Stimulated activated CD4-positive, alpha-beta T cell treated with anti-CD3 and anti-CD28 coated beads, TNF-alpha, amount 100 ng/mL, for 1 hour (primary cell): ENCODE measurements at places on chromosomes 3 and 15.

DNA sequence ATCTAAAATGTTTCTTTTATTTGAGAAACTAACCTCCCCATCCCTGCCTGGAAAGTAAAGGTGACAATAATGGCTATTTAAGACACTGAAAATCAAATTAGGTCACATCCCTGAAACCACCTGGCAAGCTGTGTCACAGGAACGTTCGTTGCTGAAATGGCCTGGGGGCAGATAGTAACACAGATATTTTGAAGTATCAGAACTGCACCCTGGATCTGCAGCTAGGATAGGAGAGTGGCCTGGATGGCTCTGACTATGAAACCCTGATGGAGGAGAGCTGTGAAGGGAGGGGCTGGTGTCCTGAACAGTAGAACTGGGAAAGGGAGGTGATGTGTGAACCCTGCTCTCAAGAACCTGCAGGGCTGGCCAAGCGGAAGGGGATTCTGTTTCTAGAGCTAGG, 648.3 kb upstream of the CFAP20DC start:
- no peak for DNase-seq

GRCh38 chr3:86175593-86176444, 815.1 kb downstream of the VGLL3 start:
- no peak for DNase-seq

GRCh38 chr3:152123457-152123856, 145.3 kb upstream of the MBNL1 start:
- DNase-seq: no peak

GRCh38 chr15:80777137-80777536, 2.0 kb upstream of the CEMIP start:
- DNase-seq: no peak

DNA sequence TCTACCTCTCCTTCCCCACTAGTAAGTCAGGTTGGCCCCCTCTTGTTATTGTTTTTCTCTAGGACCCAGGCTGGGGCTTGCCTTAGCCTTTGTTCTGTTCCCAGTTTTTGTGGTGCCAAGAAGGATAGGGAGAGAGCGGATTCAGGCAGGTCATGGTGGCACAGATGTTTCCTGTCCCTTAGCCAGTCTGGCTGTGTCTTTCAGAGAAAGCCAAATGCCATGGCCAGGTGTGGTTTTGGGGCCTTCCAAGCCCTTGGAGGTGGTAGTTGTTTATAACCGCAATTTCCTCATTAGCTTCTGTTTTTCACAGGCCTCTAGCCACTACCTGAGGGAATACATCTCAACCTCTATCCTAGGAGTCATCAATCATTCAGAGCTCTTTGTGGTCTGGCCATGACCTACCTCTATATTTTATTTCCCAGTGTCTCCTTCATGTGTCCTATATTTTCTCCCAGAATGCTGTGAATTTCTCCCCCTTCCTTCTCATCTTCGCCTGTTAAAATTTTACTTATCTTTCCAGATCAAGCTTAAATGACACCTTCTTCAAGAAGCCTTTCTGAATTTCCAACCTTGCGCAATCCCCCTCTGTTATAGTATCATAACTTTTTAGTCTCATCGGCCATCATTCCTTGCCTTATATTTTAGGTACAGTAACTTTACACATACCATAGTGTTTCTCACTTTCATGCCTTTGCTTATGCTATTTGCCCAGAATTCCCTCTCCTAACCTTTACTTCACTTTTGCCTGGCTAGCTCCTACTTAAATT, 38.2 kb downstream of the TIMP4 start:
- no peak for DNase-seq

DNA sequence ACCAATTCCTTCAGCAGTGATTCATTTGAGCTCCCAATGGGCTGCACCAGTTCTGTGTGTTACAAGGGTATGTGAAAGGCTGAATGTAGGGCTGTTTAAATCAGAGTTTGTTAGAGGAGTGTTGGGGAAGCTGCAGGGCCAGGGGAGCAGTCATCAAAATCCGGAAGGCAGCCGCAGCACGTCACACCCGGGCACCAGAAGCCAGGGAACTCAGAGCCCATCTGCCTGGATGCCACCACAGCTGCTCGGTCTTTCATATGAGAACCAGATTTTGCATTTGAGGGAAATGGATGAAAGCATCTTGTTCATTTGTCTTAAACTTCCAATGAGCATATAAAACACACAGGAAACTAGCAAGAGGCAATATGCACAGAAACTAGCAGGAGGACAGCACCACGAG, 24.2 kb upstream of the NEO1 start:
- no peak for DNase-seq

DNA sequence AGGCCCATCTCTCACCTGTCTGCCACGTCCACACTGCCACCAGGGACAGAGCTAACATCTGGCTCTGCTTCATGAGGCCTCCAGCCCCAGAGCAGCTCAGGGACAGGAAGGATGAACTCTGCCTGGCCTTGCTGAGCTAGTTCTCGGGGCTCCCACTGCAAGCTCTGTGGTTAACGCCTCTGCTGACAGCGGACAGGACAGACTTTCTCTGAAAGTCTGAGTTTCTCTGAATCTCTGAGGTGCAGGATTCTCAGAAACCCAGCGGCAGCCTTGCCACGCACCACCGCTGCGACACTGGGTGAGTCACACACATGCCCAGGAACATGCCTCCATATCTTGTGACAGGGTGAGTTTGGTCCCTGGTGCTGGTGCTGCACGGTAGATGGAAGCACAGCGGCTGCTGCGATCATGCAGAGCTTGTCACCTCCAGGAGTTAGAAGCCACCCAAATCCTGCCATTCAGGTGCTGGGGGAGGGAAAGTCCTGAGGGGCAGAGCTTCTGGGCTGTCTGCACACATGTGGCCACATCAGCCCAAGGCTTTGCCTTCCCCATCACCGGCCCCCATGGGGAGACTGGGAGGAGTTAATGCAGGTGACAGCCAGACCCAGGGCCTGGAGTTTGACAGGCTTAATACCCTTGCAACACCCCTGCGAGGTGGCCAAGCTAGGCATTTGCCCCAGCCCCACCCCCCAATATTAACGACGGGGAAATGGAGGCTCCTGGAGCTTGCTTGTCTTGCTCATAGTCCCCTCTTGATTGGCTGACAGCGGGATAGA, 267.0 kb downstream of the PLCL2 start:
- DNase-seq: peak; percentile 53

GRCh38 chr15:40877694-40878093, 3.7 kb upstream of the RHOV start:
- no peak for DNase-seq

- no peak for DNase-seq
Observed at GRCh38 chr15:68309024-68309423, 31.5 kb downstream of the FEM1B start.

DNA sequence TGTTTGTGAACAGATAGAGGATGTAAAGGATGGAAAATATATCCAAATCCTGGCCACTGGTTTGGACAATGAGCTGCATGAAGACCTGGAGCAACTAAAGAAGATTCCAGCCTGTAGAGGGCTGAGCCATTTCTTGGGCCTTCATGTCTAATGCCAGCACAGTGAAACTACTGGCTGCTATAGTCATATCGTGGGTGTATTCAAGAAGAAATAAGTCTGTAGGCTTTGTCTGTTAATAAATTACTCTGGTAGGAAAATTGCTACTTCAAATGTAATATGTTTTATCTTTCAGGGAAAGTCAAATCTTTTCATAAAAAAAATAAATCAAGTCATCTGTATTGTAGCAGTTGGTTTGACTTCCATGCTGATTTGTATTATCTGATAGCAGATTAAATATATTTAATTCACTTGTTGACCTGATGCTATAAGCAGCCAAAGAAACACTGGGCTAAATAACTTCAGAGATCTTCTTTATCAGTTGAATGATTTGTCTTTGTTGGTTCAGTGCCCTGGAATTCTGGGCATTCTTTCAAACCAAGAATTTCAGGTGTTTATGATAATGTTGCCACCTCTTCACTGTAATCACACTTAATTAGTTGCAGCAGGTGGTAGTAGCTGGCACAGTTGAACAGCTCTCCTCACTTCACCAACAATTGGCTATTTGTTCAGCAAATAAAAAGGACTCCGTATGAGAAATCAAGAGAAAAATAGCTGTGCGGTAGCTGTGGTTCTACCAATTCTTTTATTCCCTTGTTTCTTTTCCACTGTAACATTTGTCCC, 1109.5 kb downstream of the NSUN3 start:
- DNase-seq: no peak

GRCh38 chr15:50219820-50220219, 37.8 kb downstream of the SLC27A2 start:
- no peak for DNase-seq

- no peak for DNase-seq
Observed at GRCh38 chr3:171415070-171415469, 45.1 kb downstream of the TNIK start.

DNA sequence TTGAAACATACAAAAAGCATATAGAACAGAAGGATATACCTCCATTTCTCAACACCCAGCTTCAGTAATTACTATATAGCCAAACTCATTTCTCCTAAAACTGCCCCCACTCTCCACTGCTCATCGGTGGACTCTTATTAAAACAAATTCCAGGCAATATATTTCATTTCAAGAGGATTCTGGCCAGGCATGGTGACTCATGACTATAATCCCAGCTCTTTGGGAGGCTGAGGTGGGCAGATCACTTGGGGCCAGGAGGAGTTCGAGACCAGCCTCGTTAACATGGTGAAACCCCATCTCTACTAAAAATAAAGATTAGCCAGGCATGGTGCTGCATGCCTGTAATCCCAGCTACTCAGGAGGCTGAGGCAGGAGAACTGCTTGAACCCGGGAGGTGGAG, 40.9 kb downstream of the SNX4 start:
- DNase-seq: no peak

GRCh38 chr3:40681658-40682055, 156.9 kb downstream of the ZNF621 start:
- no peak for DNase-seq

DNA sequence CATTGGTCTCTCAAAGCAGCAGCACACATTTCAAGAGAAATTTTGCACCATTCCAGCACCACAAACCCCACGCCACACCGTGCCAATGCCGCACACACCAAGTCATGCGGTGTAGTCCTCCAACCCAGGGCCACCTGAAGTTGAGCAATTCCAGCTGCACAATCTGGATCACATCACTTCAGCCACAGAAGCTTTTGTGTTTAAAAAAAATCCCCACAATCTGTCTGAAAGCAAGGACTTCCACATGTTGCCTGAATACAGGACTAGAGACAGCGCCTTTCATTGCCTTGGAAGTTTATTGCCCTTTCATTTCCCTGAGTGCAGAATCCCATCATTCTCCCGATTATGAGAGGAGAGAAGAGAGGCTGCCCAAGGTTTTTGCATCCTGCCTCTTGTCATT, 175.6 kb upstream of the BCL6 start:
- no peak for DNase-seq

DNA sequence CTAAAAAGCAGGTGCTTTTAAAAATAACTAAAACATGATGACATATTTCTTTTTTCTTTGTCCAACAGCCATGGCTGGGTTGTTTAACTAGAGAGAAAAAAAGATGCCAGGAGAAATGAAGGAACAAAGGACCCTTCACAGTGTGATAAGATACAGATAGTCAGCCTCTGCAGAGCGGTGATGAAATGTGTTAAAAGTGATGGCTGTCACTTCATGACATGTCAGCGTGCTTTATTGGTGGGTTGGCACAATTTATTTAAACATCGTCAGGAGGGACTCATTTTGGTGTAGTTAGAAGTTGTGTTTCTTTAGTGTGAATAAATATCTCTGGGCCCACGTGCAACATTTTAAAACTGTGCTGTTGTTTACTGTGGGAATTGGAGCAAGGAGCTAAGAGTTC, 887.4 kb upstream of the CFAP20DC start:
- DNase-seq: no peak

DNA sequence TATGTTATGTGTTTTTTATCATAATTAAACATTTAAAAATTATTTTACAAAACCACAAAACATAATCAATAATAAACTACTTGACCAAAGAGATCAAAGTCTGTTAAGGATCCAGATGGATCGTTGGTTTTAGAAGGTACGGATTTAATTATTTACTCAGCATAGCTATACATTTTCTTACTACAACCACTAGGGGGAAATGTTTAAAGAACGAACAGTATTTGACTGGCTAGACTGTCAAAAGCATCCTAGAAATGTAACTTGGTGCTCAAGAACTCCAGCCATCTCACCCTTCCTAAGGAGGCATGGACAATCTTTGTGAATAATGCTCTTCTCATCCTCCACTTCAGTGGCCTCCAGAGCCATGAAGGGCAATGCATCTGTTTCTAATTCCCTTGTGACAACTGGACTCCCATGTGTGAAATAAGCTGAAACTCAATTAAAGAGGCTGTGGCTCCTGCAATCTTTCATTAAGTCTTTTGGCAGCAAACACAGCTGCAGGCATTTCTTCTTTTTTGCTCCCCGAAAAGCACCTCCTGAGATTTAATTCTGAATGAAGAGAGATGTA, 94.7 kb upstream of the TUSC7 start:
- DNase-seq: no peak

GRCh38 chr15:76916369-76916768, 11.2 kb upstream of the SCAPER start:
- DNase-seq: no peak

DNA sequence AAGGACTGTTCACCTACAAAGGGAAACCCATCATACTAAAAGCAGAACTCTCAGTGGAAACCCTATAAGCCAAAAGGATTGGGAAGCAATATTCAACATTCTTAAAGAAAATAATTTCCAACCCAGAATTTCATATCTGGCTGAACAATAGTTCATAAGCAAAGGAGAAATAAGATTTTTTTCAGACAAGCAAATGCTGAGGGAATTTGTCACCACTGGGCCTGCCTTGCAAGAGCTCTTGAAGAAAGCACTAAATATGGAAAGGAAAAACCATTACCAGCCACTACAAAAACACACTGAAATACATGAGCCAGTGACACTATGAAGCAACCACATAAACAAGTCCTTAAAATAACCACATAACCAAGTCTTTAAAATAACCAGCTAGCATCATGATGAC, 28.9 kb upstream of the DCBLD2 start:
- no peak for DNase-seq
